ENCODE measurements at places on chromosomes 7 and 10. TPM values are rescaled to one million over a fixed set of nuclear protein-coding genes. Genes with fewer than 3 reads are reported as not detected.

The GPRIN2 gene
- total RNA-seq = 4.8 TPM

The CLEC5A gene
- 3.0 TPM for total RNA-seq

The MOGAT3 gene
- total RNA-seq = not detected

The UPK3BL2 gene
- 14.7 TPM for total RNA-seq

The ACTL6B gene
- not detected for total RNA-seq

The MSMB gene
- not detected for total RNA-seq

The PNLIP gene
- total RNA-seq = 1.7 TPM

The TMEM213 gene
- not detected for total RNA-seq

The UNCX gene
- not detected for total RNA-seq

DNA sequence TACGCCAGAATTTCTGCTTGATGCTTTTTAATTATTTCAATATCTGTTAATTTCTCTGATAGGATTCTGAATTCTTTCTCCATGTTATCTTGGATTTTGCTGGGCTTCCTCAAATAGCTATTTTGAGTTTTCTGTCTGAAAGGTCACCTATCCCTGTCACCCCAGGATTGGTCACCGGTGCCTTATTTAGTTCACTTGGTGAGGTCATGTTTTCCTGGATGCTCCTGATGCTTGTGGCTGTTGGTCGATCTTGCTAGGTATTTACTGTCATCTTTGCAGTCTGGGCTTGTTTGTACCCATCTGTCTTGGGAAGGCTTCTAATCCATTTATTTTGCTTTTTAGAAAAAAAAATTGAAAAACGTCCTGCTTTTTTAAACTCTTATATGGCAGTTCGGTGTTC, 11.2 kb upstream of the PRKAR1B start:
- DNase-seq = no peak
- H3K4me3 ChIP-seq = no peak overlapping the region
- peaks cover 12% of the 10 kb centered on the region for H3K36me3 ChIP-seq
- no peaks in the 10 kb centered on the region for H3K4me1 ChIP-seq
- no peaks in the 10 kb centered on the region for H3K27me3 ChIP-seq

GRCh38 chr7:125661006-125661405, 731.4 kb upstream of the POT1 start:
- no peak overlapping the region for H3K27ac ChIP-seq
- no peaks in the 10 kb centered on the region for H3K36me3 ChIP-seq
- H3K27me3 ChIP-seq = no peaks in the 10 kb centered on the region
- H3K4me1 ChIP-seq = no peaks in the 10 kb centered on the region

GRCh38 chr7:46068159-46068558, 147.1 kb upstream of the IGFBP3 start:
- H3K27ac ChIP-seq = no peak overlapping the region
- H3K27me3 ChIP-seq = no peaks in the 10 kb centered on the region
- H3K4me3 ChIP-seq = no peak overlapping the region
- no peaks in the 10 kb centered on the region for H3K36me3 ChIP-seq

- DNase-seq = no peak
- no peak overlapping the region for H3K27ac ChIP-seq
- H3K36me3 ChIP-seq = no peaks in the 10 kb centered on the region
- H3K4me3 ChIP-seq = no peak overlapping the region
- no peaks in the 10 kb centered on the region for H3K4me1 ChIP-seq
- no peaks in the 10 kb centered on the region for H3K27me3 ChIP-seq
These were observed 286.7 kb downstream of the INHBA start for GRCh38 chr7:41416208-41416595.

GRCh38 chr7:32169228-32169627, 99.0 kb upstream of the PDE1C start:
- H3K4me1 ChIP-seq = no peaks in the 10 kb centered on the region
- H3K36me3 ChIP-seq = no peaks in the 10 kb centered on the region
- H3K27me3 ChIP-seq = no peaks in the 10 kb centered on the region
- H3K4me3 ChIP-seq = no peak overlapping the region

- no peak for DNase-seq
- H3K27ac ChIP-seq = peak overlapping the region; percentile 53
- peaks cover 18% of the 10 kb centered on the region for H3K4me1 ChIP-seq
- H3K4me3 ChIP-seq = no peak overlapping the region
- H3K27me3 ChIP-seq = no peaks in the 10 kb centered on the region
These were observed 47.4 kb downstream of the PRPF18 start for GRCh38 chr10:13634207-13634606.

DNA sequence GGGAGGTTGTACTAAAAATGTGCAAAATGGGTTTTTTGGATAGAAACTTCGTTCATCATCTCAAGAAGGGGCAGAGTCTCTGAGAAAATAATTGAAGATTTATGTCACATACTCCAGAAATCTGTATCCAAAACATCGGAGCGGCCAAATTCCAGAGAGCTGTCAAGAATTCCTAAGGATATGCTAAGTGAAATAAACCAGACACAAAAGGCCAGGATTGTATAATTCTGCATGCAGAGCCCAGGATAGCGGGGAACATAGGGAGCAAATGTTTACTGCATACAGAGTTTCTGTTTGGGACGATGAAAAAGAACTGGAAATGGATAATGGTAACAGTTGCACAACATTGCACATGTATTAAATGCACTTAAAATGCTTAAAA, 224.2 kb upstream of the AUTS2 start:
- no peaks in the 10 kb centered on the region for H3K4me1 ChIP-seq
- H3K27ac ChIP-seq = no peak overlapping the region
- no peak for DNase-seq
- H3K4me3 ChIP-seq = peak overlapping the region; percentile 10

DNA sequence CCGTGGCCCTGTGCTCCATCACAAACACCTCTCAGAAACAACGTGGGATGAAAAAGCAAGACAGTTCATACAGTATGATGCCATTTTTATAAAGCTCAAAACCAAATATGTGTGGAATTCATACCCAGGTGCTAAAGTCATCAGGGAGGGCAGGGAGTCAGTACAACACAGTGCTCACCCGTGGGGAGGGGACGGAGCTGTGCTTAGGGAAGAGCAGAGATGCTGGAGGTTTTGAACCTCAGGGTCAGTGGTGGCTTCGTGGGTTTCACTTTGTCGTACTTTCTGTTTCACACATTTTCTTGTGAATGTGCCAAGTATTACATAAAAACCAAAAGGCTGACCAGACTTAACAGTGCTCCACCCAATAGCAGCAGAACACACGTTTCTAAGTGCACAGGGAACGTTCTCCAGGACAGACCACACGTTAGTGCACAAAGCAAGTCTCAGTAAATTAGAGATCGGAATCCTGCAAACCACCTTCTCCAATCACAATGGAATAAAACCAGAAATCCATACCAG, 21.2 kb downstream of the ZMIZ2 start:
- H3K4me3 ChIP-seq = peak overlapping the region; percentile 37
- no peak for DNase-seq
- peaks cover 18% of the 10 kb centered on the region for H3K36me3 ChIP-seq
- H3K27ac ChIP-seq = peak overlapping the region; percentile 32

DNA sequence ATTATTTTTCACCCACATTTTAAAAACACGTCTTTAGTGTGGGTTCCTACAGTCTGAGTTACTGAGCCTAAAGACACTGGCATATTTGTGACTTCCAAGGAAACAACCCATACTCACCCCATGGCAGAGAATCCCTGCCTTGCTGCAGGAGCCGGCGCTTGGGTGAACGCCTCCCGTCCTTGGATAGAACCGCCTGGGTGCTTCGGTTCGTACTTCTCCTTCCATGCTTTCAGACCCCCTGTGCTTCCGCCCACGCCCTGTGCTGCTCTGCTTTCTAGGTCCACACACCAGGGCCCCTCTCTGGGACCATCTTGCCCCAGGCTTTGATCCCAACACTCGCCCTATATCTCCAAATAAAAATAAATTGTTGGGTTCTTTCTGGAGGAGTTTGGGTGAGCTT, 125.8 kb downstream of the PTPRN2 start:
- no peak overlapping the region for H3K27ac ChIP-seq
- H3K36me3 ChIP-seq = no peaks in the 10 kb centered on the region
- no peaks in the 10 kb centered on the region for H3K4me1 ChIP-seq
- DNase-seq = no peak

DNA sequence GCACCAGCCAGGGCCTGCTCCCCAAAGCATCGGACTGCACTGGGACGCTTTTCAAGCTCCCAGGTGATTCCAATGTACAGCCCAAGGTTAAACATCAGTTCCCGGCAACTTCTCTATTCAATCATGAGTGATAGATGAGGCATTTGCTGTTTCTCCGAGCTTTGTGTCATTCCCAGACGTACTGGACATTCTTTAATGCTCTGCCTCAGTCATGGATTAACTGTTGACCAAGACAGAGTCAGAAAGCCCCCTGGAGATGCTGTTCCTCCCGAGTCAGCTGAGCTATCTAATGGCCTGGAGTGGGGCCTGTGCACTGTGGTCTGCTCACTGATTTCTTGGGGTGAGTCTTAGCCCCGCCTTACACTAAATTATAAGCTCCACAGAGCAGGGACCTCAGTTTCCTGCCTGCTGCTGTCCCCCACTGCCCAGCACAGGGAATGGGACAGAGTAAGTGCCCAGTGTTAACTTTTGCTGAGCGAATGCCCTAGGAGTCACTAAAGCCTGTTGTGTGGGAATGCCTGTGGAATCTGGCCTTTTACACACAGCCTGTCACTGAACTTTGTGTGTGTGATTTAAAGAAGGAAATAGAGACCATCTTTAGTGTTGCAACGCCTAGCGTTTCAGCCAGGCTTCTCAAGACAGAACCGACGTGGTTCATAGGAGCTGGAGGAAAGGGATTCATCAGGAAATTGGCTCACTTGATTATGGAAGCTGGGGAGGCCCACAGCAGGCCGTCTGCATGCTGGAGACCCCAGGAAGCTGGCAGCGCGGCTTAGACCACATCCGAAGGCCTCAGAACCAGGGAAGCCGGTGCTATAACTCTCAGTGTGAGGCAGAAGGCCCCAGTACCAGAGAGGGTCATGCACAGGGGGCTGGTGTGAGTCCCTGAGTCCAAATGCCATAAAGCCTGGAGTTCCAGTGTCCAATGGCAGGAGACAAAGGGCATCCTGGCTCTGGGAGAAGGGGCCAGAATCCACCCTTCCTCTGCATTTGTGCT, 29.3 kb upstream of the RNF32 start:
- H3K27ac ChIP-seq = no peak overlapping the region
- DNase-seq = no peak
- H3K4me3 ChIP-seq = no peak overlapping the region

- H3K36me3 ChIP-seq = no peaks in the 10 kb centered on the region
- no peak overlapping the region for H3K4me3 ChIP-seq
- H3K27me3 ChIP-seq = no peaks in the 10 kb centered on the region
- H3K4me1 ChIP-seq = peaks cover 5% of the 10 kb centered on the region
- H3K27ac ChIP-seq = no peak overlapping the region
These were observed 42.7 kb downstream of the PRF1 start for GRCh38 chr10:70559861-70560260.

- H3K4me3 ChIP-seq = no peak overlapping the region
- no peaks in the 10 kb centered on the region for H3K27me3 ChIP-seq
- no peak for DNase-seq
- H3K27ac ChIP-seq = no peak overlapping the region
These were observed 13.8 kb downstream of the PARP12 start for GRCh38 chr7:140048989-140049338.

DNA sequence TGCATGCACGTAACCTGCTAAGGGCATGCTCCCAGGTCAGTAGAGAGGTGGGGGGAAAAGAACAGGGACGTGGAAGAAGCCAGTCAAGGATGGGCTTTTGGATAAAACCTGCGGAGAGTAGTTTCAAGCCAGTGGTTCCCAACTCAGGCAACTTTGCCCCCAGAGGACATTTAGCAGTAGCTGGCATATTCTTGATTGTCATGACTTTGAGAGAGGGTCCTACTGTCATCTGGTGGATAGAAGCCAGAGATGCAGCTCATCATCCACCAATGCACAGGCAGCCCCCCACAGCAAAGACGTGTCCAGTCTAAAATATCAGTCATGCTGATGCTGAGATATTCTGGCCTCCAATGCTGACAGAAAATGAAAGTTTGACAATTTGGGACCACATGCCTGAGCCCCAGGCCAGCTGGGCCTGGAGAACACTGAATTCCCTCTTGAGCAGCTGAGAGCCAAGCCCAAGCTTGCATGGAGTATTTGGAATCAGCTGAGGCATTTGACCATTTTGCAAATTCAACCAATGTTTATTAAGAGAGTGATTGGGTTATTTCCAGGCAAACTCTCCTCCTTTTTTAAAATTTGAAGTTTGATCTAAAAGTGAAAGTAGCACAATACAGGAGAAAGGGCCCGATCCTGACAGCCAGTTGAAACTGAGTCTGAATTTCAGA, 110.0 kb upstream of the C7orf33 start:
- no peaks in the 10 kb centered on the region for H3K27me3 ChIP-seq
- DNase-seq = no peak
- H3K4me1 ChIP-seq = no peaks in the 10 kb centered on the region
- no peaks in the 10 kb centered on the region for H3K36me3 ChIP-seq

- no peaks in the 10 kb centered on the region for H3K27me3 ChIP-seq
- no peak overlapping the region for H3K4me3 ChIP-seq
- no peak overlapping the region for H3K27ac ChIP-seq
- DNase-seq = no peak
- no peaks in the 10 kb centered on the region for H3K36me3 ChIP-seq
- H3K4me1 ChIP-seq = no peaks in the 10 kb centered on the region
These were observed 86.9 kb upstream of the MKI67 start for GRCh38 chr10:128213156-128213555.

DNA sequence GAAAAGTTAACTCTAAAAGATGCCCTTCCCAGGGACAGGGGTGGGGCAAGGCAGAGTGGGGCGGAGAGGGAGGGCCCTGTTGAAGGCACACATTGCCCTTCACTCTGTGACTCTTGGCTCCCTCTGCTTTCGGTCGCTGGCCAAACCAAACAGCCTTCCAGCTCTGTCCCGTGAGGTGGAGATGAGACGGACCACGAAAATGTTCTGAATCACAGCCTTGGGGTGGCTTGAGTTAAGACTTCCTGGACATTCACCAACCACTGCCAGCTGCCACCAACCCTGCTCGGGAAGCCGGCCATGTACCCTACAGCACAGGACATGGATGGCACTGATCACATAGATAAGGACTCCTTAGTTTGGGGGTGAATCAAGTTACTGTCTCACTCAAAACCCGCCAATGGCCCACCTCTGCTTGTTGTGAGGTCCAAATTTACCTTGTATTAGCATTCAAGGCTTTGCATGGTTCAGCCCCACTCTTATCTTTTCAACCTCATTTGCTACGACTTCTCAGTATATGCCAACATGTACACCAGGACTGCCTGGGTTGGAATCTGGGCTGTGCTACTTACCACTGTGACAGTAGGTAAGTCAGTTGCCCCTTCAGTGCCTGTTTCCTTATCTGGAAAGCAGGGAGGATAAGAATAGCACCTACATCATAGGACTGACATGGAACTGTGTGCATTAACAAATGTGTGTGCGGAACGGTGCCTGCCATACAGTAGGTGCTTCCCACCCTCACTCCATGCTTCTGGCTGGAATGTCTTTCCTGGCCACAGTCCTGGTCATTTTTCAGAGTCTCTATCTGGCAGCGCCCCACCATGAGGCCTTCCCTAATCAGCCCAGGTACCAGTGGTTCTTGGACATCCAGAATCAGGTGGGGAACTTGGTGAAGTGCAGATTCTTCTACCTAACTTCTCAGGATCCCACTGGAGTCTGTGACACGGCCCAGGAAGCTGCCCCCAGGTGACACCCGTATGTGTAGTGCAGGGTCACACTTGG, 28.0 kb downstream of the ITPRIP start:
- H3K36me3 ChIP-seq = peaks cover 32% of the 10 kb centered on the region
- no peaks in the 10 kb centered on the region for H3K27me3 ChIP-seq
- DNase-seq = peak; percentile 90
- H3K4me1 ChIP-seq = peaks cover 65% of the 10 kb centered on the region
- H3K27ac ChIP-seq = peak overlapping the region; percentile 88

GRCh38 chr7:74027683-74028320, at the start of gene ELN:
Gene ELN (plus strand): TSS chr7:74028173. CDS start chr7:74028188, 15 bp downstream.
- peak within 1 kb of the TSS; percentile 94 for H3K27ac ChIP-seq
- H3K4me3 ChIP-seq = peak within 1 kb of the TSS; percentile 82
- DNase-seq = peak; percentile 82
- no peaks in the 10 kb centered on the region for H3K27me3 ChIP-seq
- peaks cover 16% of the 10 kb centered on the region for H3K36me3 ChIP-seq
